ENCODE measurements at places on chromosomes 1 and 21. TPM values are rescaled to one million over a fixed set of nuclear protein-coding genes. Genes with fewer than 3 reads are reported as not detected.

DNA sequence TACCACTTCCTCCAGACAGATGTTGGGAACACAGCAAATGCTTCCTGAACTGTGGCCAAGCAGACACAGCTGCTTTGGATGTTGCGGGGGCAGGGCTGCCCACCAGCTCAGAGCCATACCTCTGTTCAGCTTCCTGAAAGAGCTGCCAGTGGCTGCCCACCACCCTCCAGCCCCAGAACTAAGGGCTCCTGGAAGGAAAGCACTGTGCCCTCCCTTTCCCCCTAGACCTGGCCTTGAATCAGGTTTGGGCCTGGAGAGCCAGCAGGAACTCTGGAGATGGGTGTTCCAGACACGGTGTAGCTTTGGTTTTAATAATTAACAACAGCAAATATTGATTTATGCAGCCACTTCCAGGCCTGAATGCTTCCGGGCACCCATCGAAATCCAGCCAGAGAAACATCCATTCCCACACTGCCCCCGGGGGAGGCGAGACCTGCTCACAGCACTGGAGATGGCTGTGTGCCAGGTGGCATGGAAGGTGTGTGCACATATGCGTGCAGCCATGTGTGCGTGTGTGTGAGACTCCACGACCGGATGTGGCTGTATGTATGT lies 45.7 kb downstream of the RAP1GAP start:
- no peak for DNase-seq

GRCh38 chr1:41490911-41491310 lies 6.4 kb upstream of the EDN2 start:
- no peak for DNase-seq

Gene RABIF
- polyA plus RNA-seq = 6.2 TPM

- no peak for DNase-seq
Observed at GRCh38 chr1:25247829-25248754, 838 bp upstream of the RSRP1 start.

DNA sequence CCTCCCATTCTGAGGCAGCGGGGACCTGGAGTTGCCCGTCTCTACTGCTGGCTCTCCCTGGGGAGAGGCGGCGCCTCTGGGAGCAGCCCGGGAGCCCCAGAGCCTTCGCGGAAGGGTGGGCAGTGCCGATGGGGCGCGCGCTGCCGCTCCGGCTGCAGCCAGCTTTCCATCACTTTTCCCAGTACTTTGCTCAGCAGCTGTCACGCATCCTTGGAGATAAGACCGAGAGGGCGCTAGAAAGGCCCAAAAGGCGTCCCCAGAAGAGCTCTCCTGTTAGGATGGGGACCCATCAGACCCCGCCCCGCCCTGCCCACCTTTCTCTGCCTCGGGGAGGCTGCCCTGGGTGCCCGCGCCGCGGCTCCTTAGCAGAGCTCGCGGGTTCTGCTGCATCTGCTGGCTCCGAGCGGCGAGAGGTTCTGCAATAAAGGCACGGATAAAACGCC lies 534 bp downstream of the KCNH1 start:
- DNase-seq = no peak

Gene ELAPOR1
- 0.27 TPM for polyA plus RNA-seq

Gene CD52
- 2.2 TPM for polyA plus RNA-seq
